ENCODE measurements at places on chromosomes 2 and 18.

GRCh38 chr18:49464718-49465598 lies 4.5 kb upstream of the DYM start:
- DNase-seq = no peak

DNA sequence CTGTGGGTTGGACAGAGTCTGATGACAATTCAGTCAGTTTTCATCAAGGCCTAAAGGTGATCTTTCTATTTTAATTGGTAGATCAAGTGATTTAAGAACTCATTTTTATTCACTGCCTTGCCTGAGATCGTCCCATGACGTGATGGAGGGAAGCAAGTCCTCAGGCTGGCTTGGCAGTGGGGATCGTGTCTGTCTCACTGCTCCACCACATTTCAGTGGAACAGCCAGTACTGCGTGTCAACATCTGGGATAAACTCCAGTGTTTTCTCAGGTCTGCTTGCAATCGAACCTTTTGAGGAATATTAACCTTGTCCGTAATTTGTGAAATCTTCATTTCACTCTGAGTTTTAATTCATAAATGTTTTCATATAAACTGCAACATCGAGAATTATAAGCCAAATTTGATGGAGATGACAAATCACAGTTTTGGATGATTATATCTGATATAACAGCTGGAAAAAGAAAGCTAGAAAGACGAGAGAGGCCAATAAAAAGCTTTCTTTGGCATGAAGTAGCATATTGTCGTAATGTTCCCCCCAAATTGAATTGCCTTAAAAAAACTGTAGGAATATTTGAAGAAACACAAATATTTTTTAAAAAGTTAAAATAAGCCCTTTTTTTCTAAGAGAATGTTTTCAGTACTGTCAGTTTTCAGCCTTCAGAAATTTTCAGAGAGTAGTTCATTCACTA lies 414.7 kb upstream of the SPRED2 start:
- DNase-seq = no peak

- DNase-seq = no peak
Measured at GRCh38 chr2:115161771-115162493, 719.5 kb downstream of the DPP10 start.

- no peak for DNase-seq
Measured at GRCh38 chr18:24176727-24177416, 38.0 kb downstream of the CABYR start.

- DNase-seq = no peak
Measured at GRCh38 chr2:102141970-102142828, at the start of gene IL1R1. Gene IL1R1, plus strand, starts transcription at chr2:102142746. Its CDS starts 14,979 bp downstream, at chr2:102157725.

- no peak for DNase-seq
Measured at GRCh38 chr2:26884486-26884885, 36.6 kb downstream of the DPYSL5 start.

Measured in non-pigmented ciliary epithelial cell (primary cell).